ENCODE measurements at places on chromosomes 3 and 15.

DNA sequence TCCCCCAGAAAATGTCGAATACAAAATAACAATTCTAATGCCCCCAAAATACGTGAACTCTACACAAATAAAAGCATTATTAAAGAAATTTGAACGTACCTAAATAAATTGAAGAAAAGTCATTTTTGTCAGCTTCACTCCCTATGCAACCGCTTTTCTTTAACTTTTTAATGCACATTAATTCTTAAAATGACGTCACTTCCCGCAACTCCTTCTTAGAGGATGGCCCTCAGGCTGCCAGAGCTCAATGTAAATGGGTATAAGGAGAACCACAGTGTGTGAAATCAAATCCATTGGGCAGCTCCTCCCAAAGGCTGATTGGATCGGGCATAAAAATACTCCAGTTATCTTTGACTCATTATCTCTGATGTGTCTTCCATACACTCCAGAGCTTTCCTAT, 736.9 kb downstream of the GBE1 start:
- DNase-seq = no peak

DNA sequence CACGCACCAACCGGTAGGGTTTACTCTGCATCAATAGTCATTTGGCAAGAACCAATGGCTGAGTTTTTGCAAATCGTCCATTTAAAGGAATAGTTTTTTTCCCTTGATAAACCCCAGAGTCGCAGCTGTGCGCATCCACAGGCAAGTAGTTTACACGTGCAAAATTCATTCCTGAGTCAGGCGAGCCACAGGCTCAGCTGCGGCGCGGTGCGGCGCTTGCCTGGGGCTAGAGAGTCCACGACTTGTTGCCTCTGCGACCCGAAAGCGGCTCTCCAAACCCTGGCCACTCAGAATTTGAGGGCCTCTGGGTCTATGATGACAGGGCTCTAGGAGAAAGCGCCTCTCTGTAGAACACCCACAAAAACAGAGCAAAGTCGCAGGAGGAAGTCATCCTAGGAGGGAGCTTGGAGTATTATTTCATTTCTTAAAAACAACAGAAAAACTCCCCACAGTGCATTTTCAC, 36.7 kb downstream of the ZIC4 start:
- DNase-seq = no peak

- no peak for DNase-seq
These were observed 60.5 kb downstream of the XXYLT1 start for GRCh38 chr3:195210266-195210973.

- DNase-seq = no peak
These were observed 21.5 kb upstream of the ZBTB38 start for GRCh38 chr3:141346839-141347238.

DNA sequence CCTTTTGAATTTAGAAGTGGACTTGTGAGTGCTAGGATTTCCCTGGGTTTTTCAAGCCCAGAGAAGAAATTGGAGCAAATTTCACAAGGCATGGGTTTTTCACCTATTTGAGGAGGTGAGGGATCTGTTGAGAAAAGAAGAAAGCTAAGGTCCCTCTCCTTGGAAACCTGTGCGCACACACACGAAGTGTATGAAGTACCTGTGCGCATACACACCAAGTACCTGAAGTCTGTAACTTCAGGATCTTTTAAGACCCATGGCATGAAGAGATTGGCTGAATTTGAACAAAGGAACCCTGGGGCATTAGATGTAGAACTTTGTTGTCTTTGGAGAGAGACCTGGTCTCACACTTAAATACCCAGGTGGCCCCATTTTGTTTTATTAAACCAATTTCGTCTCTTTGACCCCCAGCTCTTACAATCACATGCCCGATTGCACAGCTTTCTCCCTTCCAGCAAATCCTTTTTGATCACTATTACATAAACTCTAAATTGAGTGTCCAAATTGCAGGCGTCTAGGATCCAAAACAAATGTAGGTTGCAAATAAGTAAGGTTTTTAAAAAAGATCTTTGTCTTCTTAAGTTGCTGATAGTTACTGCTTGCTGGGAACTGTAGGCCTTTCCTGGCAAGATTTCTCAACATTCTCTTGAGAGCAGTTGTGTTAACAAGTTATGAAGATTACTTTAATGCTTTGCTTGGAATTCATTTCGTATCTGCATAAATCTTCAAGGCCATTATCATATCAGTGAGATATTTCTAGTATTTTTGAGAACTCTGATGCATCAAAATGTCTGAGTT, 64.3 kb downstream of the CMTM8 start:
- no peak for DNase-seq

GRCh38 chr15:31080591-31081014, 20.9 kb downstream of the TRPM1 start:
- peak; percentile 54 for DNase-seq

DNA sequence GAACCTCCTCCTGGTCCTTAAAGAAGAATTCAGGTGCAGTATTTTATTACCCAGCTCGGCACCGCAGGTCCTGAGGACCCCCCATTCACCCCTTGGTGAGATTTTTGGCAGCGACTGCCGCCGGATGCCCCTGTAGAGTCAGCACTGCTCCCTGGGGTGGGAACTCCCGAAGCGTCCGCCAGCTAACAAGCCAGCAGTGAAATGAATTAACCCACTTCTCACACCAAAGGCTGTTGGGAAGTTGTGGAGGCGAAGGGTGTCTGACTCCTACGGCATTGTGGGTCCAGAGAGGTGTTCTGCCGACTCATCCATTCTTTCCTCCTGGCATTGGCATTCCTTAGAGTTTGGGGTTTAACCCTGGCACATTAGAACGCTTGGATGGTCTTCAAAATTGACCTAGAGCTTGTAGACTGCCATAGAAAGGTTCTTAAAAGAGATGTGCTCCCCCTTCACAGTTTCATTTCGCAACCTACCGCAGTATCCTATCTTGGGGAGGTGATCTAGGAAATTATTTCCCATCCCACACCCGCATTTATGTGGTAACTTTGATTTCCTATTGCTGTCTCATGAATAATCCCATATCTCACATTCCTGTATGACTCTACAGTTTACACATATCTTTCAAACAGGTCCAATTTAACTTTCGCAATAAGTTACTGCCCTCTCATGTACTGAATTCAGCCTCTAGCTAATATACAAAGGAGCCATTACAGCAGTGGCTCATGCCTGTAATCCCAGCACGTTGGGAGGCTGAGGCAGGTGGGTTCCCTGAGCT, 879 bp upstream of the EIF5A2 start:
- DNase-seq = no peak

GRCh38 chr3:42043099-42043813, 47.9 kb upstream of the TRAK1 start:
- DNase-seq = peak; percentile 6

DNA sequence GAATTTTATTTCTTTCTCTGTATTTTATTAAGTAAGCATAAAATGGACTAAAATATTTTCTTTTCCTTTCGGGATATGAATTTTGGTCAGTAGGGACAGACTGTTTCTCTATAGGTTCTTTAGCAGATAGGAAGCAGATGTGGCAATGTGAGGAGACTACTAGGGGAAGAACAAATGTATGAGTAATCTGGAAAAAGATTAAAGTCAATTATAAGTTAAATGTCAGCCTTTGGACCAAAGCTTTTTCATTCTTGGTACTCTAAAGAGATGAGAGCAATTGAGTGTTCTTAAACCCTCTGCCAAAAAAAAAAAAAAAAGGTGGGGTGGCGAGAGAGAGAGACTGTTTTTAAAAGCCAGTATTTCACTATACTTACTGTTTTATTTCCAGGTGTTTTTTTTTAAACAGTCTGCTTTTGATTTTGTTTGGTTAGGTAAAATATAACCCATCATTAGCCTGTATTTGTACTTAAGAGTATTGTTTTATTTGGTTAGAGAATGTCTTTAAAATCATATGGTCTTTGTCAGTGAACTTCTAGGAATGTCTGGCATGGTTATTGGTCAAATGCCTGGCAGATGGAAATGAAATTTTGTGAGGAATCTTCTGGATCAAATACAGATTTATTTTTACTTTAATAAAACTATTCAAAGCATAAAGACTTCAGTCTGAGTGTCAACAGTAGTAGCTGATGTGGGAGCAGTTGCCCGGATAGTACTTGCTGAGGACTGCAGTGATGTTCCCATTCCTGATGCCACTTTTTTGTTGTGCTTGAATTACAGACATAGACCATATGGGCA, 63.8 kb downstream of the LRRC49 start:
- DNase-seq = no peak

DNA sequence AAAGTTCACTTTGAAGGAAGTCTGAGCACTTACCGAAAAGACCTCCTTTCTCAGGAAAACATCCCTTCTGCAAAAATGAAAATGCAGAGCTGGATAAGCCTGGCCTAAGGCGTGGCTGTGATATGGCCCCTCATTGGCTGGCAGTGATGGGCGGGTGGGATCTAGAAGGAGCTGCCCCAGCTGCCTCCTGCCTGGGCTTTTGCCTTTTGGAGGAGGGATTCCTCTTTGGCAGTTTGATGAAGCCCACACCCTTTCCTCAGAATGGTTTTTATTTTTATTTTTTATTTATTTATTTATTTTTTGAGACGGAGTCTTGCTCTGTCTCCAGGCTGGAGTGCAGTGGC, 4.0 kb upstream of the DZIP1L start:
- no peak for DNase-seq

GRCh38 chr15:70426096-70426821, 328.5 kb upstream of the TLE3 start:
- no peak for DNase-seq

DNA sequence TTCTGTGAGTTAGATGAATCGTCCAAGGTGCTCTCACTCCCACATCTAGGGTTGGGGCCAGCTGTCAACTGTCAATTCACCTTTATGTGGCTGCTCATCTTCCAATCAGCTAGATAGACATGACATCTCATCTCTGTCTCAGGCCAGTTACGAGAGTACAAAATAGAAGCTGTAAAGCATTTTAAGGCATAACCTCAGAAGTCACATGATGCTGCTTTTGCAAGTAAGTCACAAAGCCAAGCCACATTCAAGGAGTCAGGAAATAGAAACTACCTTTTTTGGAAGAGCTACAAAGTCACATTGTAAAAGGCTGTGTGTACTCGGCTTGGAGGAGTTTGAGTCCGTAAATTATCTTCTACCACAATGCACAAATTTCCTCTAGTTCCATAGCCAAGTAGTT, 5.1 kb upstream of the CCR1 start:
- DNase-seq = no peak

GRCh38 chr3:139118835-139119234, 74.1 kb upstream of the PRR23C start:
- no peak for DNase-seq

DNA sequence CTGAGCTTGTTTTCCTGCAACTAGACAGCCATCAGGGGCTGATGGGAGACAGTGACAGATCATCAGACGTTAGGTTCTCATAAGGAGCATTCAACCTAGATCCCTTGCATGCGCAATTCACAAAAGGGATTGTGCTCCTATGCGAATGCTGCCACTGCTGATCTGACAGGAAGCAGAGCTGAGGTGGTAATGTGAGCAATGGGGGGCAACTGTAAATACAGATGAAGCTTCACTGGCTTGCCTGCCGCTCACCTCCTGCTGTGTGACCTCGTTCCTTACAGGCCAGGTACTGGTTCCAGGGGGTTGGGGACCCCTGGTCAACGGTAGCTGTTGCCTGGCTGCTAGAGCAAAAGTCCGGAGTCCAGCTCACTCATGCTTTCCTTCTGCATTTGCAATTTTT, 26.4 kb upstream of the KCNAB1 start:
- DNase-seq = no peak

DNA sequence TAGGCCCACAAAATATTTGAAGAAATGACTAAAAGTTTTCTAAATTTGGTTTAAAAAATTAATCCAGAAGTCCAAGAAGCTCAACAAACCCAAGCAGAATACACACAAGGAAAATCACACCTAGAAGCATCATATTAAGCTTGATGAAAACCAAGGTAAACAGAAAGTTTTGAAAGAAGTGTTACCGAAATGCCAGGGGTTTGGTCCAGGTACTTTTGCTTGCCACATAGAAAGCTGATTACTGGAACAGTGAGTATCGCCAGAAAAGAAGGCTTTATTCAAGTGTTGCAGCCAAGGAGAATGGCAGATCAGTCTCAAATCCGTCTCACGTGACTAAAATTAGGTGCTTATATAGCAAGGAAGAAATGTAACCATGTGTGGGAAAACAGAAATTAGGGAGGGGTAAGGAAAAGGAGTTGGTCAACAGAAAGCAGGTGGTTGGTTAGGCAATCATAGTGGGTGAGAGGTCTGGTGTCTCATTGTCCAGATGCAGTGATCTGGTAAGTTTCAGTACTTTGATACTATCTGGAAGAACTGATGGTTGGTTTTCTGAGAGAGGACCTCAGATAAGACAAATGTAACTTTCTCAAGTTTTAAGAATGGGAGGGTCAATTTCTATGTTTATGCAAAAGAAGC, 96.9 kb upstream of the MYRIP start:
- no peak for DNase-seq

GRCh38 chr3:8868996-8869395, 94.3 kb downstream of the RAD18 start:
- DNase-seq = no peak

- DNase-seq = no peak
These were observed 92.4 kb upstream of the DAZL start for GRCh38 chr3:16697443-16698147.

DNA sequence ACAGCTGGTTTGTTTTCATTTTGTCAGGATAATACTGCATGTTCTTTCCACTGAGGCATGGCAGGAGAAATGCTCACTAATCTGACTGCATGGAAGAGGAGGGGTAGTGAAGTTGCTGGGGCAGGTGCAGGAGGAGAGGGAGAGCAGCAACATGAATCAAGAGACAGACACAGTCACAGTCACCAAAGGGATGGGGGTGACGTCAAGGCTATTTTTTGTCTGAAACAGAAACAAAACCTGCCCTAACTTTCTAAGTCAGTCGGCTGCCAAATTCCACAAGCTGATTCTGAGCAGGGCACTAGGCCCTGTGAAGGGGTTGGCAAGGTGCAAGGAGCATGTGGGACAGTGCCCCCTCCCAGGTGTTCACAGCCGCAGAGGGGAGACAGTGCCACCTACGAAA, 186.6 kb upstream of the NSMCE3 start:
- no peak for DNase-seq

- DNase-seq = no peak
These were observed 578 bp upstream of the CEMIP start for GRCh38 chr15:80778621-80778963.

GRCh38 chr3:31981206-31982181, at the start of the genes OSBPL10 and ZNF860:
Gene OSBPL10 (minus strand): TSS chr3:31981262. CDS start chr3:31981179, 83 bp downstream.
Gene ZNF860 (plus strand): TSS chr3:31981750. CDS start chr3:31989080, 7,330 bp downstream.
- DNase-seq = peak; percentile 40

- no peak for DNase-seq
These were observed 302.9 kb upstream of the ARHGEF26 start for GRCh38 chr3:153818338-153818737.

- DNase-seq = no peak
These were observed 71.5 kb downstream of the FOXP1 start for GRCh38 chr3:71512000-71512399.

- no peak for DNase-seq
These were observed 12.2 kb downstream of the ZDHHC3 start for GRCh38 chr3:44963571-44964325.

DNA sequence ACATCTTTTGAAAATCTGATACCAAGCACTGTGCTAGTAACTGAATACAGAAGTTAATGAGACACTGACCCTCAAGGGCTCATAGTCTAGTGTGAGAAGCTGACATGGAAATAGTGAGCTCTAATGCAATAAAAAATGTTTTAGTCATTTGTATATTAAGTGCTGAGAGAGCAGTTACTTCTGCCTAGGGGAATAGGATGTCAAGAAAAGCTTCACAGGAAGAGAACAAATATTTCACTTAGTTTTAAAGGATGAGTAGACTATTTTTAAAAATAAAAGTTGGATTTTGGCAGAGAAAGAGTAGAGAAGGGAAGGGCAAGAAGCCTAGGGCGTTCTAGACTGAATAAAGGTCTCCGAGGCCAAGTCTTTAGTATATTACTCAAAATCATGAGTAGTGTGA, 158.4 kb downstream of the ATG7 start:
- no peak for DNase-seq

GRCh38 chr3:159026510-159026909, 224.7 kb downstream of the MFSD1 start:
- DNase-seq = no peak

GRCh38 chr3:121997372-121997771, 24.7 kb downstream of the ILDR1 start:
- DNase-seq = no peak
